Stimulated activated CD4-positive, alpha-beta T cell treated with anti-CD3 and anti-CD28 coated beads, Interleukin-15, amount 100 ng/mL, for 1 hour (primary cell): ENCODE measurements at places on chromosomes 16 and 17.

- DNase-seq: no peak
Observed at GRCh38 chr17:17842111-17842876, 5.5 kb upstream of the SREBF1 start.

DNA sequence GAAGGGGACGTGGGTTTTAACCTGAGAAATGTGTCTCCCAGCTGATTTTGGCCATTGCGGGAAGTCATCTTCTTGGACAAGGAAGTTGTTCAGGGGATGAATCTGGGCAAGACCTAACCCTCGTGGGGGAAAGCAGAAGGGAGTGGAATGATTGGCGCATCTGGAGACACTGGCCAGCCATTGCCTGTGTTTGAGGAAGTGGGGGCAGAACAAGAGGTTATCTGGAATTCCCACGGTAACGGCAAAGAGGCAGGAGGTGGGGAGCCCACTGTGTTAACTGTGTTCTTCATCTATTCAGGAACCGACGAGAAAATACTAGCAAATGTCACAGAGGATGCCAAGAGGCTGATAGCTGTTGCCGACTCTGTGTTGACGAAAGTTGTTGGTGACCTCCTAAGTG lies 66.9 kb downstream of the RNF213 start:
- DNase-seq: no peak

- no peak for DNase-seq
Observed at GRCh38 chr16:31064882-31065461, 9.1 kb downstream of the ZNF668 start.

GRCh38 chr16:51470492-51470891 lies 319.4 kb upstream of the SALL1 start:
- DNase-seq: no peak

- no peak for DNase-seq
Observed at GRCh38 chr16:80300456-80300855, 240.3 kb upstream of the DYNLRB2 start.

GRCh38 chr16:66083171-66083570 lies 283.3 kb upstream of the CDH5 start:
- DNase-seq: no peak
